ENCODE measurements at places on chromosomes 6 and 20.
A peak's percentile ranks its signal among the peaks of the same experiment; 100 is the strongest.

GRCh38 chr20:3889489-3890397 lies 556 bp downstream of the PANK2 start:
- peak; percentile 52 for DNase-seq

DNA sequence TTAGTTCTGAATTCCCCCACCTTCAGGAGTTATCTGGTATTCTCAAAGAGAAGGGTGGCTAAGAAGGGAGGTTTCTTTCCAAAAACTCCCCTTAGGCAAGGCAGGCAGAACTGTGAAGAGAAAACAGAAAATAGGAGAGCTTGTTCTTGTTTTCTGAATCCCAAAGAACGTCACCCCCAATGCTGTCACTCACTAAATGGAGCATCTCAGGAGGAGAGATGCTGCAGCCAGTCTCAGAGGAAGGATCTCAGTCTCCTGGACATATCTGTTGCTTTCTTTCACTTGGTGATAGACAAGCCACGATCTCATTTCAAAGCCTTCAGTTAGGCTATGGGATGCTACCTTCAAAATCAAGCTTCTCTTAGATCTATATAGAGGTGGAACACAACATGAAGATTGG lies 16.1 kb upstream of the MYB start:
- DNase-seq: no peak

DNA sequence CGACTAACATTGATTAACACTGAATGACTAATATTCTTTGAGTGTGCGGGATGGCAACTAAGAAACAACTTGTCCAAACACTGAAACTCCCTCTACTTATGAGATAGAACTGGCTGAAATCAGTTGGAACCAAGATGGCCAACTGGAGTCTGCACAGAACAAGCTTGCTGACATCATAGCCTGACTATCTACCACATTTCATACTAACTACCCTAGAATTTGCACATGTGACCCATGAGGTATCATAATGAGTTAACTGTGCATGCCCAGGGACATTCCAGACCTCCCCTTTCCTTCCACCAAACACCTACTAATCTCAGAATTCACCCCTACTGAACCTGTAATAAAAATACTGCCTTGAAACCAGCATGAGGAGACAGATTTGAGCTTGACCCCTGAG lies 43.2 kb downstream of the PHIP start:
- DNase-seq: no peak

DNA sequence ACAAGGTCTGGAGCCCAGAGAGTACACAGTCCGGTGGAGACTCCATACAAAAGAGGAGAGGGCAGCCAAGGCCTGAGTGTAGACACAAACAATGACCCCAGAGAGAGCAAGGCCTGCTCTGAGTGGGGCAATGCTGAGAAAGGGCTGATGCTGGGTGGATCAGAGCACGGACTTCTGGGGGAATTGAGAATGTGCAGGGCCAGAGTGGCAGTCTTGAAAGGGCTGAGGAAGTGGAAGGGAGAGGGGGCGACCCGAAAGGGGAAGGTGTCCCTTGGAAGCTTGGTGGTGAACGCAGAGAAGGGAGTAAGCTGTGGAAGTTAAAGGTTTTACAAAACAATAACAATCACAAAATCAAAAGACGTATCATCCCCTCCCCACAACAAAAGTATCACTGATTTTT lies 12.0 kb upstream of the GRM4 start:
- no peak for DNase-seq

GRCh38 chr20:51376111-51376510 lies 166.4 kb downstream of the NFATC2 start:
- peak; percentile 35 for DNase-seq

- DNase-seq: no peak
These were observed 5.5 kb downstream of the NT5DC1 start for GRCh38 chr6:116106146-116106545.

DNA sequence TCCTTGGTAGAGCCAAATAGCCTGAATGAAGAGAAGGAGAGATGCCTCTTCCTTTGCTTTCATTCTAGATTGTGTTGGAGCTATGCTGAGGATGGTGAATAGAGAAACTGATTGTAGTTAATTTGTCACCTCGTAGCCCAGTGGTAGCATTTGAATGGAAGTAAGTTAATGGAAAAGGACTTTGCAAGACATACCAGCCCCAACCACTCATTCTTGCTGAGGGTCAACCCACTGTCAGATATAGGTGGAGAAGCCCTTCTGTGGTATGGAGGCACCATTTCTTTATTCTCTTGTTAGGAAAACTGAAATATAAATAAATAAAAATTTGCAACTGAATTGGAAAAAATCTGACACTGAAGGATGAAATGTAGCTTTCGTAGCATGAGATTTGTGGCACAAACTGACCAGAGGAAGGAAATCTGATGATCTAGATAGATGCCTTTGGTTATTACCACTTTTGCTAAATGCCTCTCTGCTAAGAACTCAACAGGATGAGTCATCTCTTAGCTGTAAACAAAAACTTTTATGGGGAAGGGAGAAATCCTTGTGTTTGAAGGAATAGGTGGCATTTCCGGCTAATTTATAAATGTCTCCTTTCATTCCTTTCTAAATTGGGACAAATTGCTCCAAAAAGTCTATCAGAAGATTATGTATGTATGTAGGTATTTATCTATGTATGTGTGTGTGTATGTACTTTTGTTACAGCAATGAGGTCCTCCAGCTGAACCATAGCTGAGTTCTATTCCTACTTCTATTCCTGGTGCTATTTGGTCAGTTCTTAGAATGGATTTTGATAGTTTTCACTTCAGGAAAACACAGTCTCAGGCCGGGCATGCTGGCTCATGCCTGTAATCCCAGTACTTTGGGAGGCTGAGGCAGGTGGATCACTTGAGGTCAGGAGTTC lies 76.5 kb upstream of the SUPT3H start:
- no peak for DNase-seq

DNA sequence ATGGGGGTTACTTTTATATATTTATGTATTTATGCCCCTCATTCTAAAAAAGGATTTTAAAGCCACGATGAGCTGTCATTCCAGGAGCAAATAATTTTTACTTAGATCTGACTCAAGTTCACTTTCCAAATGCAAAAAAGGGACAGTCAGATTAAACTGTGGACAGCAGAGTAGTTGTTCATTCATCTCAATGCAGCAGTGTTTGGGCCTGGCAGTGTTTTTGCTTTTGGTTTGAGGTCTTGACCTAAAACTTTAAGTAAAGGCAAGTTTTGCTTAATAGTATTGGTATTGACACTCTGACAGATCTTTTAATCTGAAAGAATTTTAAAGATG lies 13.9 kb downstream of the JARID2 start:
- no peak for DNase-seq

- no peak for DNase-seq
These were observed 3.8 kb upstream of the APCDD1L start for GRCh38 chr20:58518896-58519593.

DNA sequence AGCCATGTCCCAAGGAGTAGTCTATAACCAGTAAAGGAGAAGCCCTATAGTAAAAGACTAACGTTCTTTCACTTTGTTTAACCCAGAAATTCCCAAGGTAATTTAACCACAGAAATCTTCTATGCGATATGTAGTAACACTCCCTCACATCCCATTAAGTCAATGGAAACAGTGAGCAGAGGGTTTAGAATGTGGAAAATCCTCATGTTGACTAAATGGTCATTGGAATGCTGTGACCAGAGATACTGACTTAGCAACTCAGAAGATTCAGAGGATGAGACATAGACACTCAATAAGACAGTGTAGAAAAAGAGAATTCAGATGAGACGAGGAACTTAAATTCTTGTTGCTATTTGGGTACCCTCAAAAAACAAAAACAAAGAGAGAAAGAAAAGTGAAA lies 562.2 kb upstream of the NOX3 start:
- no peak for DNase-seq

GRCh38 chr20:20461551-20461950 lies 93.6 kb downstream of the INSM1 start:
- no peak for DNase-seq

DNA sequence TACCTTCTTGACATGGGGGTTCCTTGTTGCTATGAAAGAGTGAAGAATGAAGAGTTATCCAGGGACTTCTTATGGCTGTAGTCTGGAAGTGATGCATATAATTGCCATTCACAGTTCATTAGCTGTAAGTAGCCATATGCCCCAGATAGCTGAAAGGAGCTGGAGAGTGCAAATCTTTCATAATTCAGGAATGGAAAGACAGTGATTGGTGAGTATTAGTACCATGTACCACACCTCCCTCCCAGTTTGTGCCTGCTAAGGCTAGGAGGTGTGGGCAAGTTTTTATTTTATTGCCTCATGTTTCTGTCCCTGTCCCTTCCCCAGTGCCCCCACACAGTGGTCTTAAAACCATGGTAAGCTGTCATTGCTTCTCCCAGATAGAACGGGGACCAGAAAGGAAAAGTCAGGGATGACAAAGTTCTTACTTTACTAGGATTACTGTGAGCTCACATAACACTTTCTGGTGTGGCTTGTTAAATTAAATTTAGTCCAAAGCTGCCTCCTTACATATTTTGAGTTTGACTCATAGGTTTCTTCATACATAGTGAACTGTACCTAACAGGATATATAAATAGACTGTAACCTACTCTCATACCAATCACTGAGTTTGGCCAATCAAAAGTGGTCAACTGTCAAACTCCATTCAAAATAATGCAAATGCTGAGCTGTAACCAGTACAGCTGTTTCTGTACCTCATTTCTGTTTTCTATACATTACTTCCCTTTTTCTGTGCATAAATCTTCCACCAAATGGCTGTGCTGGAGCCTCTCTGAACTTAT lies 119.4 kb downstream of the RFPL4B start:
- DNase-seq: peak; percentile 75

DNA sequence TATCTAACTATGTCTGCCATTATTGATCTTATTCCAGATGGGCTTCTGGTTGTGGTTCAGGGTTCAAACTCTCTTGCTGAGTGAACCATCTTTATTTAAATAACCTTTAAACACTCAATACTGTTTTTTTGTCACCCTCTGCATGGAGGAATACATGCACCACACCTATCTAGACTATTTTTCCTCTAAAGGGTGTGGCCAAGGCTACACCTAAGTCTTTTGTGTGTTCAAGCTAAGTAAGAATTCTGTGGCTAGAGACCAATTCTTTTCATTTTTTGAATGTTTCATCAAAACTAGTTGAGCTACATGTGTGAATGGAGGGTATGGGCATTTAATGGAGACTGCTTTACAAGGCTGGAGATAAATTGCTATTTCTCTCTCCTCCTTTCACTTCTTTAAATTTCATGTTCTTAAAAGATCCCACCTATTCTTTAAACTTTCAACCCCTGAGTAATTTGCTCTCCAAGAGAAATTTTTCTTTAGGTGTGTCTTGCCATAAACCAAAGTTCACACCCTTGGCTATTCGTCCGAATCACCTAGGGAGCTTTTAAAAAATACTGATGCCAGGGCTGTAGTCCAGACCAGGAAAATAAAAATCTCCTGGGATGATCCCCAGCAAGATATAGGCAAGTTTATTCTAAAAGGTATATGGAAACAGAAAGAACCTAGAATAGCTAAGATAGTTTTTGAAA lies 24.8 kb upstream of the MBOAT1 start:
- no peak for DNase-seq

DNA sequence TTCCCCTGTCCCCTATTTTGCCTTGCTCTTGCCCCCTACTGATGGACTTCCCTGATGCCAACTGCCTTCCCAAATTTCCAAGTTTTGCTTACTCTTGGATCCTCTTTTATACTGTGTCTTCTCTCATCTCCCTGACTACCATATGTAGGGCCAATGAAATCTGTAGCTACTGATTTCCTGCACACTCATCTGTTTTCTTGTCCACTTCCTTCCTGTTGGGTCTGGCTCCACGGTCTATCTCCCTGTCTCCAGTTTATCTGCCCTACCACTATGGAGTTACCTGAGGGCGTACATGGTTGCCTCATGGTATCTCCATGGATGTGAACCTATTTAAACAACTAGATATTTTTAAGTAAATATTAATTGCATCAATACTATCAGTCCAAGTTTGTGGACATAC lies 140.3 kb upstream of the MCHR2 start:
- no peak for DNase-seq

DNA sequence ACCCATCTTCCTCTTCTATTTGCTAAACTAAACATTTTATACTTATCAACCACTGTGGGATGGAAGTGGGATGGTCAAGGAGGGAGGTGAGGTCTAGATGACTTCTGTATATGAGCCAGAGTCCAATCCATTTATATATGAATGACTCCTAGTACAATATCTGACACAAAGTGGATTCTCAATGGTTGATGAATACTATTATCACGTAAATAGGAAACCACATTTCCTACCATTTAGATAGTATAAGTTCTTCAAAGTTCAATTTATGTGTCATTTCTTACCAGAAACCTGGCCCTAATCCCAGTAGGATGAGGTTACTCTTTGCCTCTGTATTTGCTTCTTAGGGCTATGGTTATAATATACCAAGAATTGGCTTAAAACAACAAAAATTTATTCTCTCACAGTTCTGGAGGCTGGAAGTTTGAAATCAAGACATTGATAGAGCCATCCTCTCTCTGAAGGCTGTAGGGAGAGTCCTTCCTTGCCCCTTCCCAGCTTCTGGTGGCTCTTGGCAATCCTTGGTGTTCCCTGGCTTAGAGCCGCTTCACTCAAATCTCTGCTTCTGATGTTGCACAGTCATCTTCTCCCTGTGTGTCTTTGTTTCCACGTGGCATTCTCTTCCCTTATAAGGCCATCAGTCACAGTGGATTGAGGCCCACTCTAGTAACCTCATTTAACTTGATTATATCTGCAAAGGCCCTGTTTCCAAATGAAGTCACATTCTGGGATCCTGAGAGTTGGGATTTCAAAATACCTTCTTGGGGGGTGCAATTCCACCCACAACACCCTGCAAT lies 41.0 kb upstream of the RAB23 start:
- DNase-seq: no peak

GRCh38 chr6:149919834-149920225 lies 3.1 kb downstream of the RAET1G start:
- DNase-seq: no peak

DNA sequence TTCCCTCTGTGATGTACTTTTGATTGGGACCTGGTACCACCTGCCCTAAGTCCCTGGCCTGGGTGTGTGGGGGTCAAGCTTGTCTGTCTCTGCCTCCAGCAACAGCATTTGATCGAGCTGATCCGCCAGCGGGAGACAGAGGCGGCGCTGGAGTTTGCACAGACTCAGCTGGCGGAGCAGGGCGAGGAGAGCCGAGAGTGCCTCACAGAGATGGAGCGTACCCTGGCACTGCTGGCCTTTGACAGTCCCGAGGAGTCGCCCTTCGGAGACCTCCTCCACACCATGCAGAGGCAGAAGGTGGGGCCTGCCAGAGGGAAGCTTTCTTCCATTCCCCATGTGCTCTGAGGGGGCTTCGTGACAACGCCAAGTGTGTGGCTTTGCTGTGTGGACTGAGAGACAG lies 5.4 kb downstream of the GID8 start:
- DNase-seq: no peak

DNA sequence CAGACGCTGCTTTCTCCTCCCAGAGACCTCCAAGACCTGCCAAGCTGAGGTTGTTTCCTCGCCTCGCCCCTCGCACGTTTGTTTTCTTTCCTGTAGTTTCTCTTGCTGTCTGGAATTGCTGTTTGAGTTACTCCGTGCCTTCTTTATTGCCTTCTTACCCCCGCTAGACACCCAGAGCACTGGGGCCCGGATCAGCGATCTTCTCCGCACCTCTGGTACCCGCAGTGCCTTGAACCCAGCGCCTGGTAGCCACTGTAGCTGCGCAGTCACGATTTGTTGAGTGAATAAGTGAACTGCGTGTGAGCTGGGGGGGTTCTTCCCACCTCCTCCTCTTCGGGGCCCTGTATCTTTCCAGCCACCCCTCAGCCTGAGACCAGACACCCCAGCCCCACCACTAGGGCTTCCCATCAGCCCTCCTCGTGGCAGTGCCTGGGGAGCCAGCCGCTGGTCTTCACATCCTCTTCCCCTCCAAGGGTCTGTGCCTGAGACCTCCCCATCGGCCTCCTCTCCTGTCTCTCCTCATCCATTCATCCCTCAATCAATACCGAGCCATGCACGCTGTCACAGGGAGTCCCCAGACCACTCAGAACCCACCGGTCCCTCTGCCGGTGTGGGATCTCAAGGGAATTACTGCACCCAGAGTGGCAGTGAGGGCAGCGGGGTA lies 849 bp upstream of the BMP7 start:
- no peak for DNase-seq

Data from Kasumi-1 (cell line).